ENCODE measurements at places on chromosomes 3 and 15. TPM values are rescaled to one million over a fixed set of nuclear protein-coding genes. Genes with fewer than 3 reads are reported as not detected.
A peak's percentile ranks its signal among the peaks of the same experiment; 100 is the strongest.

GRCh38 chr3:197352382-197352781 lies 54.0 kb upstream of the DLG1 start:
- no peaks in the 10 kb centered on the region for H3K27me3 ChIP-seq
- no peaks in the 10 kb centered on the region for H3K36me3 ChIP-seq
- no peak overlapping the region for H3K27ac ChIP-seq
- no peak overlapping the region for H3K4me3 ChIP-seq

DNA sequence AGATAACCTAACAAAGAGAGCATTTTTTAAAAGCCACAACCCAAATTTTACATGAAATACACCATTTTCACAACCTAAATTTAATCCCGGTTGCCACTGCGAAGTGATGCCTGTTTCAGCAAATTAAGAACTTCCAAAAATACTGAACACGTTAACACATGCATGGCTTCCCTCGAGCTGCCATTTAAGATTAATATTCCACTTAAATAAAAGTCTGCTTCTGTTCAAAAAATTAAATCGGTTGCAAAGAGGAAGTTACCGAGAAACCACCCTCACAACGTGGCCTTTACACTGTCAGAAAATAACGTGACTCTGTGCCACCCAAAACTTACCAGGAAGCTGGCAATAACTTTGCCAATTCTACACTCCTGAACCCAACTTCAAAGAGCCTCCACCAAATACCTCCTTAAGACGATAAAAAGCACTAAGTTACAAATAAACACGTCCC lies 1.2 kb downstream of the TBL1XR1 start:
- peak overlapping the region; percentile 71 for H3K4me3 ChIP-seq
- no peaks in the 10 kb centered on the region for H3K27me3 ChIP-seq
- H3K4me1 ChIP-seq: peaks cover 26% of the 10 kb centered on the region
- no peak for DNase-seq

DNA sequence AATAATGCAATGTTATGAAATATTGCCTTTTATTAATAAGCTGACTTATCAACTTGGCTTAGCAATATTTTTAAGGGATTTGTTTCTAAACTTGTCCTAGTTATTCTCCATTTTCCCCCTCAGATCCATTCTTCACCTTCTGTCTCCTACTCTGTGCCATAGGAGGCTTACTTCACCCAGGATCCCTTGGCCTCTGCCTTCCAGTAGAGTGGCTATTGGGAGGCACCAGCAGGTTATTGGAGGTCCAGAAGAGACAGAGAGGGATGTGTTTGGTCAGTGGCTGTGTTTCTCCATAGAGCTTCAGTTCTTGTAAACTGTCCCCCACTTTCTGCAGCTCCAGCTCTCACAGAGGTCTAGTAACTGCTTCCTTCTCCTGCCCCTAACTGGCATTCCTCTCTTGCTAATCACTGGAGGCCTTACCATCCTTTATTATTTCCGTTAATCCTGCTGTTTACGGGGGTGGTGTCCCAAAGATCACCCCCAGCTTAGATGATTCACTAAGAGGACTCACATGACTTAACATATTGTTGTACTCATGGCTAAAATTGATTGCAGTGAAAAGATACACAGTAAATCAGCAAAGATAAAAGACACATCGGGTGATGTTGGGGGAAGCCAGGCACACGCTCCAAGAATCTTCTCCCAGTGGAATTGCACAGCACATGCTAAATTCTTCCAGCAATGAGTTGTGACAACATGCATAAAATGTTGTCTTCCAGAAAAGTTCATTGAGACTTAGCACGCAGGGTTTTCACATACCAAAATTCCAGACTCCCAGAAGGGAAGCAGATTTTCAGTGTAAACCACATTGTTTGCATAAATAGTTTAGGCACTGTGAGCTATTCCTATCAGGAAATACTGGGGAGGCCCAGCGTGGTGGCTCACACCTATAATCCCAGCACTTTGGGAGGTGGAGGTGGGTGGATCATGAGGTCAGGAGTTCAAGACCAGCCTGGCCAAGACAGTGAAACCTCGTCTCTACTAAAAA lies 67.5 kb downstream of the RPL22L1 start:
- H3K36me3 ChIP-seq: no peaks in the 10 kb centered on the region
- no peaks in the 10 kb centered on the region for H3K4me1 ChIP-seq
- no peak overlapping the region for H3K27ac ChIP-seq
- no peaks in the 10 kb centered on the region for H3K27me3 ChIP-seq
- DNase-seq: no peak
- no peak overlapping the region for H3K4me3 ChIP-seq

DNA sequence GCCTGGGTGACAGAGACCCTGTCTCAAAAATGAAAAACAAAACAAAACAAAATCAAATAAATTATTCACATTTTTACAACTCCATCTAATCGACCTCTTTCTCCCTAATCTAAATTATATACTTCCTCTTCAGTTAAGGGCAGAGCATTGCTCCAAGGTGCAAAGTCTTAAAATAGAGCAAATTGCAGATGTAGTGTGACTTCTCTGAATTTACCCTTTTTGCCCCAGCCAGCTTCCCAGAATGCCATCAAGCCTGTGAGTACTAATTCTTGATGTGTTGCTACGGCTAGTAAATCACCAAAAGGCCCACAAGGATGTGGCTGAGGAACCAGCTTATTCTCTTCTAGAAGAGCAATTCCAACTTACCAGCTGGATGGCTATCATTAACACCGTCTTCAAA lies 53.4 kb upstream of the PPIB start:
- no peaks in the 10 kb centered on the region for H3K27me3 ChIP-seq
- no peaks in the 10 kb centered on the region for H3K4me1 ChIP-seq
- no peak overlapping the region for H3K27ac ChIP-seq
- no peak overlapping the region for H3K4me3 ChIP-seq
- no peak for DNase-seq
- H3K36me3 ChIP-seq: peaks cover 29% of the 10 kb centered on the region

DNA sequence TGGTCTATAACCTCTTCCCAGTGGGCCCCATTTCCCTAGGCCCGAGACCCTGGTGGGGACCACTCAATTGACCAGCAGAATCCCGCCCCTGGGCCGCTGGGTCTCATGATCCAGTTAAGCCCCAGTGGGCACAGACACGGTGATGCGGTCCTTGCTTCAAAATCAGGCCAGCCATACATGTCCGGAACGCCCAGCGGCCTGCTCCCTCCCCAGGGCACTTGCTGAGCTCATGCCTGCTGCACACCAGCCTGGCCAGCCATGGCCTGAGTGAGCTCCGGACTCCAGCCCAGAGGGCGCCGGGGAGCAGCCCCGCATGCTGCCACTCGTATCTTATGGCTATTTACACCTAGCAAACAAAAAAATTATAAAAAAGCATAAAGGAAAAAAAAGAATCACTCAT lies 34.4 kb upstream of the IQSEC1 start:
- DNase-seq: peak; percentile 50
- H3K27me3 ChIP-seq: no peaks in the 10 kb centered on the region
- H3K36me3 ChIP-seq: no peaks in the 10 kb centered on the region

- peaks cover 13% of the 10 kb centered on the region for H3K4me1 ChIP-seq
- no peaks in the 10 kb centered on the region for H3K36me3 ChIP-seq
- DNase-seq: no peak
- H3K27ac ChIP-seq: no peak overlapping the region
- no peak overlapping the region for H3K4me3 ChIP-seq
- peaks cover 94% of the 10 kb centered on the region for H3K27me3 ChIP-seq
Observed at GRCh38 chr15:89400782-89401545, 66.3 kb upstream of the POLG start.

DNA sequence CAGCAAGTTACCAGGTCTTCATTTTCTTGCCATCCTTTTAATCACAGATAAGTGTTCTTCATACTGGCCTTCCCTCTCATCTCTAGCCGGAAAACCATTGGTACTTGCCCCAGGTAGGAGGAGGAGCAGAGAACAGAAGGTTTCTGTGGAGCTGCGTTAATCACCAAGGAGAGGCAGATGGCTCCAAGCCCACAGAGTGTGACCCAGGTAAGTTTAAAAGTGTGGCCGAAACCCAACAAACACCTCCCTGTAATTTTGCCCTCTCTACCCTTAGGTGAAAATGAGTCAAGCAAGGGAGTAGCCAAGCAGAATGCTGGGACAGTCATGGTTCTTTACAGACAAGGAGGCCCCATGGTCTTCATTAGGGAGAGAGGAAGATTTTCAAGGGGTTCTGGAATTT lies 37.3 kb downstream of the NFKBIZ start:
- H3K27ac ChIP-seq: no peak overlapping the region
- no peaks in the 10 kb centered on the region for H3K4me1 ChIP-seq
- no peaks in the 10 kb centered on the region for H3K27me3 ChIP-seq
- H3K36me3 ChIP-seq: no peaks in the 10 kb centered on the region
- H3K4me3 ChIP-seq: no peak overlapping the region

DNA sequence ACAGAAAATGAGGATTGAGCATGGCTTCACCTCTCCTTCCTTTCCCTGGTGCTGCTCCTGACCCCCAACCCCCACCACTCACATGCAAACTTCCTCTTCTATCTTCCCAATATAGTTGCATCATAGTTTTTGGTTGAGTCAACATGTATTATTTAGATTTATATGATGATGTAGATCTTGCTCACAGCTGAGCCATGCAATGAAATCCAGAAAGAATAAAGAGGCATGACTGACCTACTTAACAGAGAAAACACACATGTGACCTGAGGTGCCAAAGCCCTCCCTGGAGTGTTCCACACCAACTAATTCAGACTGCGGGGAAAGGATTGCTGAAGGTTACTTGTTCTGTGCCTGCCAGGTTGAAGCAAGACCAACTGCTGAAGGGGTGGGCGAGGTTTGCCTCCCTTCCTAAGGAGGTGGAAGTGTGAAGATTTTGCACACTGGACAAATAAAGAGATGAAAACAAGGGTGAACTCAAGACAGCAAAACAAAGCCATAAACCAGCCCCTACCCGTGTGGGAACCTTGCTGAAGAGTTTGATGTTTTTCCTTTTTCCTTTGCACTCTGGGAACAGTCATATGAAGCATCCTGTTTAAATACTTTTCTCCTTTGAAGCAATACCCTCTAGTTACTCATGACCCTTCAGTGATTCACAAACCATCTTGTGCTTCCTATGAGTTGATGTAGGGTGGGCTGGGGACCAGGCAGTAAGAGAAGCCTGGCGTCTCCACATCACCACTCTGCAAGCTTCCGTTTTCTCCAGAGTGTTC lies 155.2 kb upstream of the UBE2E1 start:
- no peak for DNase-seq
- H3K27ac ChIP-seq: no peak overlapping the region
- H3K36me3 ChIP-seq: no peaks in the 10 kb centered on the region
- no peaks in the 10 kb centered on the region for H3K4me1 ChIP-seq
- H3K27me3 ChIP-seq: no peaks in the 10 kb centered on the region
- H3K4me3 ChIP-seq: no peak overlapping the region

DNA sequence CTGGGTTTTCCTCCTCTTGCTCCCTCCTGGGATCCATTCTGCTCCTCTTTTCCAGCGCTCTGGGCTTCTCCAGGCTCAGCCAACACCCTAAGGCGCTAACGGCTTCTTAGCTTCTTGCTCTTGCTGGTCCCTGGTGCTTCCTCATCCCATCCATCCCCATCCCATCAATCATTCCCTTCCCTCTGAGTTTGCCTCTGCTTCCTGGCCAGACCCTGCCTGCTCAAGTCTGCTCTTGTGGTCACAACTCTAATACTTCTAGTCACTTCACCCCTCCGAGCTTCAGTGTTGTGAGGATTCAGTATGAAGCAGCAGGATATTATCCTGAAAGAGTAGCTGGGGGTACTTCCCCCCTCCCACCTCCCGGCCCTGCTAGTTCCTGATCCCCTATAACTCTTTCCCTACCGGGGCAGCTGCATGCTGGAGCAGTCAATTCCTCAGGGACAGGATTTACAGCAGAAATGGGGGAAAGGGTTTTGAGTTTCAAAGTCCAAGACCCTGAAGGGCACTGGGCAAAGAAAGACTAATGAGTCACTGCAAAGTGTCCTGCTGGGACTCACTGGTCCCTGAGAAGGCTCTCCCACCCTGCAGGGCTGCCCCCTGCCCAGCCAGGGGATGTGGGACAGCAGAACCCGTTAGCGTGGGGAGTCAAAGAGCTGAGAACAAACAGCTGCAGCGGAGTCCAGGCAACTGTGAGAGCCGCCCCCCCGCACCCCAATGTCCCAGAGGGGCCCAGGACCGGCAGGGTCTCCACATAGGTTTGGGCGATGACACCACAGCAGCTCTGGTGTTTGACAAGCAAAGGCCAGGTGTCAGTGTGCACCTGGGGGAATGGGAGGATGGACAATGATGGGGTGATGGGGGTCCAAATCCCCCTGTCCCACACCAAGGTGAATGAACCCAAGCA lies 2.3 kb upstream of the SYNM start:
- H3K4me1 ChIP-seq: peaks cover 21% of the 10 kb centered on the region
- H3K27ac ChIP-seq: no peak overlapping the region
- H3K36me3 ChIP-seq: no peaks in the 10 kb centered on the region
- no peak overlapping the region for H3K4me3 ChIP-seq
- H3K27me3 ChIP-seq: peaks cover 55% of the 10 kb centered on the region

- H3K36me3 ChIP-seq: no peaks in the 10 kb centered on the region
- no peak overlapping the region for H3K27ac ChIP-seq
- peaks cover 4% of the 10 kb centered on the region for H3K4me1 ChIP-seq
- no peak overlapping the region for H3K4me3 ChIP-seq
Observed at GRCh38 chr15:93223803-93224202, 134.8 kb upstream of the RGMA start.

GRCh38 chr3:168165390-168166269 lies 69.9 kb upstream of the GOLIM4 start:
- no peaks in the 10 kb centered on the region for H3K4me1 ChIP-seq
- H3K27me3 ChIP-seq: no peaks in the 10 kb centered on the region
- H3K27ac ChIP-seq: no peak overlapping the region
- DNase-seq: no peak
- no peak overlapping the region for H3K4me3 ChIP-seq

- H3K27ac ChIP-seq: no peak overlapping the region
- DNase-seq: no peak
- no peak overlapping the region for H3K4me3 ChIP-seq
Observed at GRCh38 chr3:98449606-98450193, 13.3 kb upstream of the OR5K1 start.

GRCh38 chr3:59308001-59308400 lies 258.2 kb upstream of the CFAP20DC start:
- no peaks in the 10 kb centered on the region for H3K27me3 ChIP-seq
- H3K36me3 ChIP-seq: no peaks in the 10 kb centered on the region
- H3K27ac ChIP-seq: no peak overlapping the region
- H3K4me1 ChIP-seq: no peaks in the 10 kb centered on the region
- DNase-seq: no peak
- H3K4me3 ChIP-seq: no peak overlapping the region

DNA sequence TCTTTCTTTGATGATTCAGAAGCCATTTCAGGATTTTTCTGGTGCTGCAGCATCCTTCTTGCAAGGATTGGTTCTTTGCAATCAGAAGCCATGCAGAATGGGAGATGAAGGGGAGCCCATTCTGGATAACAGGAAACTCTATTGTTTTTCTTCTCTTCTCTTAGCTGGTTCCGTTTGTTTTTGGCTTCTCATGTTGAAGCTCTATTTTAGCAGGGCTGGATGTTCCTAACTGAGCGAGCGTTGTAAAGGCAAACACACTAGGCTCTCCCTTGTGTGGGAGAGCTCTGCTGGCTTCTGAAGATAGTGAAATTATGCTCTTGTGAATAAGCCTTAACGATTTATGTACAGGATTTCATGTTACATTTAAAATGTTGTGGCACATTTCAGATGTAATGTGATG lies 8.3 kb downstream of the CACNA1D start:
- H3K36me3 ChIP-seq: no peaks in the 10 kb centered on the region
- peaks cover 3% of the 10 kb centered on the region for H3K4me1 ChIP-seq
- H3K27me3 ChIP-seq: peaks cover 5% of the 10 kb centered on the region

The SIDT1 gene
- 3.5 TPM for total RNA-seq

The ITIH1 gene
- not detected for total RNA-seq

The EFHB gene
- 0.90 TPM for total RNA-seq

The KIF9 gene
- total RNA-seq: 6.9 TPM

The SLC12A1 gene
- not detected for total RNA-seq

The NTRK3 gene
- 2.8 TPM for total RNA-seq

The P2RY12 gene
- total RNA-seq: 3.1 TPM

The EXD1 gene
- total RNA-seq: not detected

The AMOTL2 gene
- 119 TPM for total RNA-seq

The MB21D2 gene
- total RNA-seq: 8.0 TPM

The OR5K1 gene
- total RNA-seq: not detected
